SHP77 treated with DMSO at 0.1 percent for 48 hours (cell line): ENCODE measurements at places on chromosomes 13 and 19.

DNA sequence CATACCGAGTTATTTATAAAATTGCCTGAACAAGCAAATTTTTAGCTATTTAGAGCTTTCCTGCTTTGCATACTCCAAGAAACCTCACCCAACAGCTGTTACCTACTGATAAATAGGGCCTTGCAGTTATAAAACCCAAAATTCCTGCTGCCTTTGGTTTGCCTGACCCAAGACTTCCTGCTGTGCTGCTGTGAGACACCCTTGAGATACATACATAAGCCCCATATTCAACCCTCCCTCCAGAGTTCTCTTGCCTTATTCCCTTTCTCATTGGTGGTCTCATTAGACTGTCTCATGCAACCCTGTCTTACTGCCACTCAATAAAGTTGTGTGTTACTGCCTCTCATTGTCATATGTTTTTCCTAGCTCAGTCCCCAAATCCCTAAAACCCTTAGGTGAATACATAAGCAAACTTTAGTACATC lies 677.6 kb downstream of the UQCRFS1 start:
- no peak for DNase-seq

GRCh38 chr13:112839356-112840105 lies 129.5 kb upstream of the MCF2L start:
- DNase-seq: no peak

- DNase-seq: peak; percentile 32
Measured at GRCh38 chr19:33690378-33691029, 68.8 kb downstream of the CHST8 start.

DNA sequence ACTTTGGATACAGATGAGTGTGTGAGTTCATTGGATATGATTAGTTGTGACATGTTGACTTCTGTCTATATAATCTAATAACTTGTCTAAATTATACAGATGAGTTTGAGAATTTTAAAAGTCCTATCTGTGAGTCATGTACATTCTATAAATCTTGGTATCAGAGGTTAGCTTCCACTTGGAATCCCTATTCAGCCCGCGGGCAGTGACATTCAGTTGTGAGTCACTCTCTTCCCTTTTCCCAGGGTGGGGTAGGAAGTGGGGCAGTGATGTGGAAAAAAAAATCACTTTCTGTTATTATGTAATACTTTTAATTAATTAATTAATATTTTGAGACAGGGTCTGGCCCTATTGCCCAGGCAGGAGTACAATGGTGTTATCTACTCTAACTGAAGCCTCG lies 33.0 kb upstream of the ZNF808 start:
- no peak for DNase-seq

GRCh38 chr19:53808710-53809125 lies 15.4 kb downstream of the NLRP12 start:
- DNase-seq: peak; percentile 30

- DNase-seq: no peak
Measured at GRCh38 chr19:15548648-15549047, 40.3 kb downstream of the CYP4F22 start.

DNA sequence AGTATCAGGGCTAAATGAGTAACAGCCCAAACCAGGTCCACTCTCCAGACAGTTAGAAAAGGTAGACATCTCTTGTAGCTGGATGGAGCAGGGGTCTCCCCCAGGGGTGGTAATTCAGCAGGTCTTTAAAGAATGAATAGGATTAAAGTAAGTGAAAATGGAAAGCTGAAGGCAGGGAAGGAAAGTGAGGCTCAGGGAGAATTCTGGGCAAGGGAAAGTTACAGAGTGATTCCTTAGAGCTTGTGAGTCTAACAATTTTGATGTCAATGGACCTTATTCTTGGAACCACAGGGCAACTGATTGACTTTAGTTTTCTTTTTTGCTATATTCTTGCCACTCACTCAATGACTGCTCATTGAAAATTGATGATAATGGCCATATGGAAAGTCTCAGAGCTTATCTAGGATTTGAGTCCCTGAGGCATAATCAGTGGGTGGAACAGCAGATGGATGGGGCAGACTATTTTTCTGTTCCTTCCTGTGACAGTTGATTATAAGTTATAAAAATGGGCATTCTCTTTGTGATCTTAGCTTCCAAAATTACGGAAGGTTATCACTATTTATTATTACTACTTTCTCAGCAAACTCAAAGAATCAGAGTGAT lies 76.9 kb downstream of the LRCH1 start:
- DNase-seq: no peak

DNA sequence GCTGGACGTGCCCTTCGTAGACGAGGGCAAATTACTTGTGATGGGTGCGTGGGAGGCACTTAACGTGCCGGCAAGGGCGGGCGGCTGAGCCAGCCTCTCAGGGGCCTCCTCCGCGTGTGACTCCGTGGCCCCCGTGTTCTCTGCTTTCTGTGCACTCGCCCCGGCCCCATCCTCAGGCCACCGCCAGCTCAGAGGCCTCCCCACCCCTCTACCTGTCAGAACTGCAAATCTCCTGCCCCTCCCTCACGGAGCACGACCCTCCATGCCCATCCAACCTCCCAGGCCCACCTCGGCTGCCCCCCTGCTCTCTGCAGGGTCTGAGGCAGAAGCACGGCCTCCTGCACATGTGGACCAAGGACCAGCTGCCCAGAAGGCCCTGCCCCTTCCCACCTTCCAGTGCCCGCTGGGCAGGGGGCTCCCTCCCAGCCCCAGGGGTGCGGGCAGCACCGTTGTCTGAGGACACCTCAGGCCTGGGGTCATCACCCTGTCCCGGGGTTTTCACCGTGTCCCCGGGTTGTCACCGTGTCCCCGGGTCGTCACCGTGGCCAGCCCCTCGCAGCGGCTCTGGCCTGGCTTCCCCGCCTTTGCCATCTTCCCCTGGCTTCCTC lies 44.5 kb downstream of the TMEM255B start:
- DNase-seq: no peak

DNA sequence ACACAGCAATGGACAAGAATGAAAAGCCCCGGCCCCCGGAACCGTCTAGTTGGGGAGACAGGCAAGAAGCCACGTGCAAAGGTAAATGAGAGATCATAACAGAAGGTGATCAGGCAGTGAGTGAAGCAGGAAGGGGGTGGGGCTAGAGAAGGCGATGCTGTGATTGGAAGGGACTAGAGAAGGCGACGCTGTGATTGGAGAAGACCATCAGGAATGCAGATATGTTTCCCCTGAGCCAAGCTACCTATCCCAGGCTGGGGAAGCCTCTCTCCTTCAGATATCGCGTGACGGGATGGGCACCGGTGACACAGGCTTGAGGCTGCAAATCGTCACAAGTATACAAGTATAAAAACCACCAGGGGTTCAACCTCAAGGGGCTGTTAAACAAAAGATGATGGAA lies 21.8 kb downstream of the DCAF15 start:
- DNase-seq: peak; percentile 0

- DNase-seq: no peak
Measured at GRCh38 chr19:54600212-54600611, 6.8 kb downstream of the LILRA1 start.

GRCh38 chr19:29001597-29002245 lies 211.2 kb downstream of the UQCRFS1 start:
- no peak for DNase-seq

DNA sequence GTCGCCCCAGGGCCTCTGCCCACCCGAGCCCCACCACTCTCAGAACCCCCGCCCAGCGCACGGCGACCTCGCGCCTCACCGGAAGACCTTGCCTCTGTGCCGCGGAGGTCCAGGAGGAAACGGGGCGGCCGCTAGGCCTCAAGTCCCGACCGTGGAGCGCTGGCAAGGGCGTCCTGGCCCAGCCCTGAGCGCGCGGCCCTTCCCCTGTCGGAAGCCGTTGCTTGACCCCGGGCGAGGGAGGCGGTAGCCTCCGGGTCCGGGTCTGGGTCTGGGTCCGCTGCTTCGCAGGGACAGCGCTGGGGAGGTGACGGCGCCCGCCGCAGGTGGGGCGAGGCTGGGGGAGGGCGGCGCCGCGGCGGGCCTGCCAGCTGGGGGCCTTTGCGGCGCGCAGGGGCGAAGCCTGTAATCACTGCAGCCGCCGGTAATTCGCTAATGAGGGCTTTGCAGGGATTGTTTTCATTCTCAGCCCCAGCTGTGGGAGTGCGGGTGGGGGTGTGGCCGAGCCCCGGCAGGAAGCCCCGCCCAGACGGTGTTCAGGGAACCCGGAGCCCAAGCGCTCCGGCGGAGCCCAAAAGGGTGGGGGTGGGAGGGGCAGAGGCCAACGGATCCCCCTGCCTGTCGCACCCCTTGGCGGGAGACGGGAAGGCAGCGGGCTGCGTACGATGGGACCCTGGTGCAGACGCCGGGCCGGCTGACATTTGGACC lies 8.6 kb downstream of the C19orf25 start:
- DNase-seq: no peak

DNA sequence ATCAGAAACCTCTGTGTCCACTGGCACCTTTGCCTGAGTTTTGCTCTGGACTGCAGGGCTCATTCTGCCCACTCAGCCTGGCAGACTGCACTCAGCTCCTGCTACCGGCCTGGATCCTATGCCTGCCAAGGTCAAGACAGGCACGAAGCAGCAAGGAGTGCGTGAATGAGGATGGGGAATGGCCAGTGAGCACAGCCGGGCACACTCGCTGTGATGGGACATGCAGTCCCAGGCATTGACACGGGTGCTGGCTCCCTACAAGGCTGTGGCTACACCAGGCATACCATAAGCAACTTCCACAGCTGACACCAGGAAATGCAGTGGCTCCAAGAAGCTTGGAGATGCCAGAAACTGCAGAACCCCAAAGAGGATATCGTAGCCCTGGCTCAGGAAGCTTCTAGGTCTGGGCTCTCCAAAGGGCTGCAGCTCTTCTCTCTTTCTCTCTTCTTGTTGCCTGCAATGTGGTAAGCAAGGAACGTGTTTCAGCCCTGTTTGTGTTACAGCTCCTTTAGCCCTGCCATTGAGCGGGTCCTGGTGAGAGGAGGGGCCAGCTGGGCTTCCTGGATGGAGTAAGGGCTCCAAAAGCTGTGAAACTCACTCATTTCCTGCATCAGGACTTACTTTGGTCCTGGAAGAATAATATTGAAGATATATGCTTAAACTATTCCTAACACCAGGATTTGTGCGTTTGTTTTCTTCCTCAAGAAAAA lies 832.6 kb upstream of the SLITRK5 start:
- DNase-seq: no peak

DNA sequence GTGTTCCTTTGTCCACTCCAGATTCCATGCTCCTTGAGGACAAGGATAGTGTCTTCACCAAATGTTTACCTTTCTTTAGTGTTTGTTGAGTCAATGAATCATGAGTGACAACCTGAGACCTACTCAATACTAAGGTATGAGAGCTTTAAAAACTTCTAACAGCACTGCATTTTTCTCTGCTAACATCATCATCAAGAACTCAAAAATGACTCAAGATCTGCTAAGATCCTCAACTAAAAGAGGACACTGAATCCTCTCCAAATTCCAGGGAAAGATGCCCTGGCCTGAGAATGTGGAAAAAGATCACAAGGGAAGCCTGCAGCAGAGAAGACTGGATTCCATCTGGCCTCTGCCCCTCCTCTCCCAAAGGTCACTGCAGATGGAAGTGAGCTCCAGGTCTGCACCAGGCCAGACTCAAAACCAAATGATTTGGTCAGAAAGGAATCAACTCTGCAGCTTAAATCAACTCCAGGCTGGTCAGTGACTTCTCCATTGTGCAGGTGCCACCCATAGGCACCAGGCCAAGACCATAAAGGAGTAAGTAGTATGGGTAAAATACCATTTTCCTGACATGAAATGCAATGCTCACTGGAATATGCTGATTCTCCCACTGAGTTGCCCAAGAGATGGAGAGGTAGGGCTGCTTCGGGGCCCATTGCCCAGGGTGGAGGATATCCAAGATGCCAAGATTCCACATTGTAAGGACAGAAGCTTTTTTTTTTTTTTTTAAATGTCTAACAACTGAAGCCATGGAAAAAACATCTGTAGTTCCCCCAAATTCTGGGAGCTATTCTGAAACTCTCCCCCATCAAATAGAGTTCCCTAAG lies 89.5 kb upstream of the DOCK9 start:
- no peak for DNase-seq

- no peak for DNase-seq
Measured at GRCh38 chr19:13072188-13072908, 30.3 kb downstream of the LYL1 start.

DNA sequence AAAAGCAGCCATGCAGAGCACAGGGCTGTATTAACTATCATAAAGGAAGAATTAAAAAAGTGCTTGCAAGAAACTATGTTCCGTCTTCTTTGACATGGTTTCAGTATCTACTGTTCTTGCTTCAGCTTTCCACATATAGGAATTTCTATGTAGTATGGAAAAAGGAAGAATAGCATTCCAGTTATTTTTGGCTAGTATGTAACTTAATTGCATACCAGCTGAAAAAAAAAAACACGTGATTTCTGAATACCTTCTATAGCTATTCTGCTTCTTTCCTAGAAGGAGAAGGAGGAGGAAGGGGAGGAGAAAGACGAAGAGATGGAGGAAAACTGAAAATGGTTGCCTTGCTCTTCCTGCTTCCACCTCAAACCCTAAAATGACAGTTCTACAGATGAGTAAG lies 619.0 kb downstream of the KCTD12 start:
- no peak for DNase-seq

DNA sequence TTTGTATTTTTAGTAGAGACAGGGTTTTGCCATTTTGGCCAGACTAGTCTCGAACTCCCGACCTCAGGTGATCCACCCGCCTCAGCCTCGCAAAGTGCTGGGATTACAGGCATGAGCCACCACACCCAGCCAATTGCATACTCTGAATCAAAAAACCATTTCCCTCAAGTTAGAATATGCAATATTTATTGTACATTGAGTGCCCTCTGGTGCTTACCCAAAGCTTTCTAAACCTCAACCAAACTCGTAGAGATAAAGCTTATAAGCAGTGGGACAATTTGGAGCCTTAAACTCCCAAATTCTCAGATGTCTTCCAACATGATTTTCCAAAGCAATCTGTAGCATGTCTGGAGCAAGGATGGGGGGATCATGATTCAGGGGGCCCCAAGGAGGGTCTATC lies 22.4 kb downstream of the RFXAP start:
- no peak for DNase-seq

DNA sequence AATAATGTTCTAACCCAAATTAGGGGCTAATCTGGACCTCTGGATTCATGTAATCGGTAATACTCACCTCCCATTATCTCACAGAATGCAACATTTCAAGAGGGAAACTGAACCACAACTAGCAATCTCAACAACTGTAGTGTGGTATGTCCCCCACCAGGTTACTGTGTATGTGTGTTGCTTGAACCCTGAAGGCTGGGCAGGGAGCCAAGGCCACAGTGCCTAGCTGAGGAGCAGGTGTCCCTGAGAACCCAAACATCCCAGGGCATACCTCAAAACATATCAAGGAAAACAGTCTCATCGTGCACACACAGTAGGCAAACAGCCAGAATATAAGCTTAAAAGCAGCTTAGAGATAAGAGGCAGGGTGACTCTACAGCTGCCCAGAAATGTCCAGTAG lies 20.5 kb upstream of the NEK3 start:
- no peak for DNase-seq

- no peak for DNase-seq
Measured at GRCh38 chr19:788983-789700, 8.1 kb upstream of the PTBP1 start.

DNA sequence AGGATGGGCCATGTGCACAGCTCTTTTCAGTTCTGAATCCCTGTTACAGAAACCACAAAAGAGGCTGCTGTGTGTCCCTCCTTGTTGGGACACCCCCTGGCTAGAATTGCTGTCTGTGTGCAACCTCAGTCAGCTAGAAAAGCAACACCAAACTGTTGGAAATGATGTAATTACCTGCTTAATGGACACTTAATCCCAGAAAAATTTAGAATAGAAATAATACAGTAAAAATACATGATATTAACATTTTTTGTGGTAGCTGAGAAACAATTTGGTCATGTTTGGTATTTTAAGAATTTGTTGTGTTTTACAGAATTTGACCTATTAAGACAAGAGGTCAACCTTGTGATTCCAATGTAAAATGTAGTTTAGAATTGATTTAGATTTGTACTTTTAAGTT lies 46.8 kb downstream of the FAM124A start:
- DNase-seq: no peak

GRCh38 chr19:52941941-52942385 lies 18.7 kb upstream of the ZNF888 start:
- no peak for DNase-seq
